ENCODE measurements at places on chromosomes 5 and 9. TPM values are rescaled to one million over a fixed set of nuclear protein-coding genes. Genes with fewer than 3 reads are reported as not detected.

GABRG2 gene
- not detected for total RNA-seq

ACOT12 gene
- not detected for total RNA-seq

BRINP1 gene
- total RNA-seq: not detected

RACK1 gene
- 2,123 TPM for total RNA-seq

MBLAC2 gene
- 6.1 TPM for total RNA-seq

STARD4 gene
- total RNA-seq: 230 TPM

FAM200C gene
- total RNA-seq: 1.3 TPM

ENTPD8 gene
- not detected for total RNA-seq

FOXD4L6 gene
- 0.18 TPM for total RNA-seq

CCDC192 gene
- not detected for total RNA-seq

- H3K27ac ChIP-seq: peak overlapping the region; percentile 98
- no peaks in the 10 kb centered on the region for H3K27me3 ChIP-seq
- peaks cover 53% of the 10 kb centered on the region for H3K4me1 ChIP-seq
- peak overlapping the region; percentile 88 for H3K4me3 ChIP-seq
- peaks cover 35% of the 10 kb centered on the region for H3K36me3 ChIP-seq
These were observed 57.9 kb downstream of the DOCK8 start for GRCh38 chr9:272251-273213.

GRCh38 chr5:137833463-137833862 is 34.2 kb upstream of the MYOT start:
- no peak overlapping the region for H3K27ac ChIP-seq
- H3K36me3 ChIP-seq: no peaks in the 10 kb centered on the region
- no peaks in the 10 kb centered on the region for H3K4me1 ChIP-seq
- no peak overlapping the region for H3K4me3 ChIP-seq
- DNase-seq: no peak

GRCh38 chr5:81533629-81534405 is 139.9 kb upstream of the ACOT12 start:
- DNase-seq: no peak

GRCh38 chr9:109556061-109556460 is 58.0 kb upstream of the PTPN3 start:
- no peaks in the 10 kb centered on the region for H3K36me3 ChIP-seq
- no peaks in the 10 kb centered on the region for H3K4me1 ChIP-seq
- no peak for DNase-seq
- peaks cover 3% of the 10 kb centered on the region for H3K27me3 ChIP-seq

GRCh38 chr5:1540166-1540565 is 16.4 kb upstream of the LPCAT1 start:
- no peaks in the 10 kb centered on the region for H3K36me3 ChIP-seq
- H3K4me1 ChIP-seq: peaks cover 22% of the 10 kb centered on the region
- no peak for DNase-seq
- H3K27me3 ChIP-seq: no peaks in the 10 kb centered on the region

- DNase-seq: no peak
- no peaks in the 10 kb centered on the region for H3K4me1 ChIP-seq
- no peak overlapping the region for H3K4me3 ChIP-seq
- H3K36me3 ChIP-seq: no peaks in the 10 kb centered on the region
These were observed 2064.4 kb upstream of the C9orf72 start for GRCh38 chr9:29637471-29638237.

DNA sequence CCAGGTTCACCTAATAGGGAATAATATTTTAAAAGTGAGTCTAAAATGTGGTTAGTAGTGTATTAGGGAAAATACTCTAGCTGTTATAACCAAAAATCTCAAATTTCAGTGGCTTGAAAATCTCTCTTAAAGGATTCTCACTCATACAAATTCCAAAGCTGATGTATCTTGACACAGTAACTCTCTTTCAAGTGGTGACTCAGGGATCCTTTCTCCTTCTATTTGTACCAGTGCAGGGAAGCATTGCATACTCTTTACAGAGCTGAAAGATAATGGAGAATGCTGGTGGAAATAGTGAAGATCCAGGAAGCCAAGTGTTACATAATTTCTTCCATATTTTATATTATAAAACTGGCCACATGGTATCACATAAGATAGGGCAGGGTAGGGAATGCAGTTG is 560.2 kb upstream of the CDH9 start:
- no peak for DNase-seq
- no peaks in the 10 kb centered on the region for H3K4me1 ChIP-seq
- no peak overlapping the region for H3K27ac ChIP-seq

DNA sequence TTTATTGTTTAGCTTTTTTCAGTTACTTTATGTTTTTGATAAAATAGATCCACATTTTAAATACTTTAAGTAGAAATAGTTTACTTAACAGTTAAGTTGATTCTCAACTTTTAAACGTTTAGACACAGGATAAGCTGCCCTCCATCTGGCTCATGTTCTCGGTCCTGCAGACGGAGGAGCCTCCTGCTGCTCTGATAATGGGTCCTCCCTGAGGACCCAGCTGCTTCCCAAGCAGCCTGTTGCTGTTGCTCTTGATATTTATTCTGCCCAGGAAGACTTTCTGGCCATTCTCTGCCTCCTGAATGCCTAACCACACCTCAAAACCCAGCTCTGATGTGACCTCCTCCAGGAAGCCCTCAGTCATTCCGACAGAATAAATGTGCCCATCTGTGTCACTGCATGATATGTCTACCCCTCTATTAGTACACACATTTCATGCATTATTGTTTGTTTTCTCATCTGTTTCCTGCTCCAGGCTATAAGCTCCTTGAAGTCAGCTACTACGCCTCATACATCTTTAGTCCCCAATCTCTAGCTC is 267.2 kb upstream of the MSX2 start:
- peaks cover 7% of the 10 kb centered on the region for H3K4me1 ChIP-seq
- no peaks in the 10 kb centered on the region for H3K36me3 ChIP-seq

DNA sequence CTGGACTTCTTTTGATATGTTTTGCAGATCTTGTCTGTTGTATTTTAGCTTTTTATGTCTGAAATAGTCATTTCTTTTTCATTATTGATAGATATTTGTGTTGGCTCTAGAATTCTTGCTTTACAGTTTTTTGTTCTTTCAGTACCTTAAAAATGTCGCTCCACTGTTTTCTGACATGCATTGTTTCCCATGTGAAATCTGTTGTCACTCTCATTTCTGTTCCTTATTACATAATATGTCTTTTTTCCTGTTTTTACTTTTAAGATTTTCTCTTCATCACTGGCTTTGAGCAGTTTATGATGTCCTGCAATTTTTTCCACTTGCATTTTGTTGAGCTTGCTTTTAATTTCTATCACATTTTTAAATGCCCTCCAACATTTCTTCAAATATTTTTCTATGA is 270.4 kb upstream of the TARS1 start:
- no peaks in the 10 kb centered on the region for H3K27me3 ChIP-seq
- H3K4me1 ChIP-seq: no peaks in the 10 kb centered on the region
- no peak for DNase-seq

- no peak overlapping the region for H3K4me3 ChIP-seq
- H3K27ac ChIP-seq: no peak overlapping the region
- no peaks in the 10 kb centered on the region for H3K36me3 ChIP-seq
- H3K4me1 ChIP-seq: peaks cover 4% of the 10 kb centered on the region
- peaks cover 4% of the 10 kb centered on the region for H3K27me3 ChIP-seq
These were observed 214.3 kb downstream of the GNA14 start for GRCh38 chr9:77433675-77434445.

DNA sequence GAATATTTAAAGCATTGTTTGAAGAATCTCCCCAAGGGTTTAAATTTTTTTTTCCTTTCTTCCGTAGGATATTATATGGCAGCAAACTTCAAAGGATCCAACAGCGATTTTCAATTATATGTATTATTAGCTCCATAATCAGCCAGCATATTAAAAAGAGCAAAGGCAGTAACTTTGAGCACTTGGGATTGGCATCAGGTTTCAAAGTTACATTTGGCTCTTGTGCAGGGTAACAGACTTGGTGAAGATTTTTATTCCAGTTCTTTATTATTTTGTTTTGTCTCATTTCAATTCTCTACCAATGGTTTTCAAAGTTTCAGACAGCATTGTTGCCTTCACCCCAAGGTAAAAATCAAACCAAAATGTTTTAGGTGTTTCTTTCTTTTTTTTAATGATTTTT is 116.7 kb upstream of the ZNF366 start:
- H3K36me3 ChIP-seq: no peaks in the 10 kb centered on the region
- H3K27ac ChIP-seq: no peak overlapping the region
- no peak overlapping the region for H3K4me3 ChIP-seq

DNA sequence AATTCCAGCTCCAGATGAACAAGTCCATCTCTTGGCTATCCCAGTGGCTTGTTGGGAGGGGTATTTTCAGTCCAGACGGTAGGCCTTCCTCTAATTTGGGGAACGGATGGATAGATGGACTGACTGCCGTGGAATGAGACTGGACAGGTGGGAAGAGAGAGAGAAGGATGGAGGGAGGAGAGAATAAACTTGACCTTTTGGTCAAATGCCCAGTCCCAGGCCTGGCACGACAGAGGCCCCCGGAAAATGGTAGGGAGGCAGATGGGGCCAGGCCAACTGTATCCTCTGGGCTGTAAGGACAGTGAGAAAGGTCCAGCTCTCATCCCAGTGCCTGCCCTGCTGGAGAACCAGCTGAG is 1.1 kb downstream of the BHMT start:
- H3K27ac ChIP-seq: no peak overlapping the region
- H3K36me3 ChIP-seq: no peaks in the 10 kb centered on the region
- no peak overlapping the region for H3K4me3 ChIP-seq
- H3K4me1 ChIP-seq: peaks cover 3% of the 10 kb centered on the region

Data from activated T-helper 2 cell treated with anti-CD3 and anti-CD28 coated beads, Interferon-gamma antibody, Interleukin-2, Interleukin-4, amounts not matched to agents 10 μg/mL and 5 μg/mL and 100 μg/mL, durations not matched to agents 14 hours and 24 hours and 36 hours (primary cell).